ENCODE measurements at places on chromosomes 6 and 20.

DNA sequence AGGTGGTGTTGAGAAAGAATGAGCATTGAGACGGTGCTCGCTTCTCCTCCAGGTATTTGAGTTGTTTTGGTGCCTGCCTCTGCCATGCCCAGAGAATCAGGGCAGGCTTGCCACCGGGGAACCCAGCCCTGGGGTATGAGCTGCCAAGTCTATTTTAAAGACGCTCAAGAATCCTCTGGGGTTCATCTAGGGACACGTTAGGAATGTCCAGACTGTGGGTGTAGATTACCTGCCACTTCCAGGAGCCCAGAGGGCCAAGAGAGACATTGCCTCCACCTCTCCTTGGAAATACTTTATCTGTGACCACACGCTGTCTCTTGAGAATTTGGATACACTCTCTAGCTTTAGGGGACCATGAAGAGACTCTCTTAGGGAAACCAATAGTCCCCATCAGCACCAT, 28.3 kb downstream of the SAYSD1 start:
- no peak for DNase-seq

DNA sequence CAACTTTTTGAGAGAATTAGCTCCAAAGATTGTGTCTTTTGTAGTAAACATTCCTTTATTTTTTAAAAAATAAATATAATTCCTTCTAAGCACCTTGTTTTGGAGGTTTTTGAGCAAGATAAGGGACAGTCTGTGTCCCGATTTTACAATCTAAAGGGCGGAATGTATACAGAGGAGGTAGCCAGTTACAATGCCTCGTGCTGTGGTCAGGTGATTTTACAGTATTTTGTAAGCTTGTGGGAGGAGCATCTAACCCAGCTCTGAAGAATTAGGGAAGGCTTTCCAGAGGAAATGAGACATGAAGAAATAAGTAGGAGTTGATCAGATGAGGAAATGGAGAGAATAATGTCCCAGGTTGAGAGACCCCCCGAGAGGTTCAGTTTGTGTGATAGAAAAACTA, 1.3 kb downstream of the HINT3 start:
- DNase-seq: no peak

DNA sequence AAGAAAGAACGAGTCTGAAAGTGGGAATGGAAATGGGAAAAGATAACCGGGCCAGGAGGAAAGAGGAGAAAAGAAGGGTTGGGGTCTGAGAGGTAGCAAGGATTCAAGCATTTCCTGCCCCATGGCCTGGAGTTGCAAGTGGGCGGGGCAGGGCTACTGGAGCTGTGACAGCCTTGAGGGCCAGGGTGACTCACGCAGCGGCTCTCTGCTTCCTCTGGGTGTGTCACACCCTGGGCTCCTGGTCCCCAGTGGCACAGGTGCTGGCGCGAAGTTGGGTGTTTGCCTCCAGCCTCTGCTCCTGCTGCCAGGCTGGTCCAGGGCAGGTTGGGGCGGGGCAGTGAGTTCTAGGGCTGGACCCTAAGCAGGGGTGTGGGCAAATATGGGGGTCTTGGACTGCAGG, 3.3 kb upstream of the ULBP3 start:
- no peak for DNase-seq

DNA sequence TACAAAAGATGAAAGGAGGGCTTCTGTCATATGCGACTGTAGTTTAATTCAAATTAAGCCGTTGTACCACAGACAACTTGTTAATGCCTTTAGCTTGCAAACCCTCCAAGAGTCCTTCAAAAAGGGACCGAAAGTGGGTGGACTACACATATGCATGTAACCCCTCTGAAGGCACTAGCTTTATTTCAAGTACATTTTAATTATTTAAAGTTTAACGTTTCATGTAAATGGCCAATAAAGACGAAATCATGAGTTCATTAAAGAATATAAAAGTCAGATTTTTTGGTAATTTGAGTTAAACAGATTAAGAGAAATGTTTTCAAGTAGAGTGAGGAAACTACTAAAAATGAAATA, 12.8 kb downstream of the PRDM13 start:
- no peak for DNase-seq

- DNase-seq: no peak
Observed at GRCh38 chr20:37600486-37600885, 72.8 kb upstream of the BLCAP start.

- no peak for DNase-seq
Observed at GRCh38 chr20:36926653-36927200, 24.8 kb downstream of the SAMHD1 start.

- no peak for DNase-seq
Observed at GRCh38 chr6:112209131-112209530, 45.2 kb downstream of the LAMA4 start.

- DNase-seq: no peak
Observed at GRCh38 chr6:156508923-156509322, 268.3 kb upstream of the ARID1B start.

- no peak for DNase-seq
Observed at GRCh38 chr6:168196881-168197635, 118.0 kb upstream of the FRMD1 start.

DNA sequence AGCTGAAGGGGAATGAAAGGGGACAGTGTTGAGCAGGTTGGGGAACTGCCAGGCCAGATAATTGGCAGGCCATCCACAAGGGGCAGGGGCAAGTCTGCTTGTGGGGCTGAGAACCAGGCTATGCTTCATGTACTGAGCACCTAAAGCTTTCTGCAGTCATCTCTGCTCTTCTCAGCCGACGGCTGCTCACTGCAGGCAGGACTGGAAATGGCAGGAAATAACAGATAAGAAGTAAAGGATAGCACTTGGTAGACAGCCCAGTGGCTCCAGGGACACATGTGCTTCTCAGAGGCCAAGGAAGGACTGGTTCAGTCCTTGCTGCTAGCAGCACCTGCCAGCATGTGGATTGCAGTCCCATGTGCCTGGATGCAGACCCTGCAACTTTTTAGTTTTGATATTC, 89.8 kb downstream of the CD164 start:
- DNase-seq: no peak

DNA sequence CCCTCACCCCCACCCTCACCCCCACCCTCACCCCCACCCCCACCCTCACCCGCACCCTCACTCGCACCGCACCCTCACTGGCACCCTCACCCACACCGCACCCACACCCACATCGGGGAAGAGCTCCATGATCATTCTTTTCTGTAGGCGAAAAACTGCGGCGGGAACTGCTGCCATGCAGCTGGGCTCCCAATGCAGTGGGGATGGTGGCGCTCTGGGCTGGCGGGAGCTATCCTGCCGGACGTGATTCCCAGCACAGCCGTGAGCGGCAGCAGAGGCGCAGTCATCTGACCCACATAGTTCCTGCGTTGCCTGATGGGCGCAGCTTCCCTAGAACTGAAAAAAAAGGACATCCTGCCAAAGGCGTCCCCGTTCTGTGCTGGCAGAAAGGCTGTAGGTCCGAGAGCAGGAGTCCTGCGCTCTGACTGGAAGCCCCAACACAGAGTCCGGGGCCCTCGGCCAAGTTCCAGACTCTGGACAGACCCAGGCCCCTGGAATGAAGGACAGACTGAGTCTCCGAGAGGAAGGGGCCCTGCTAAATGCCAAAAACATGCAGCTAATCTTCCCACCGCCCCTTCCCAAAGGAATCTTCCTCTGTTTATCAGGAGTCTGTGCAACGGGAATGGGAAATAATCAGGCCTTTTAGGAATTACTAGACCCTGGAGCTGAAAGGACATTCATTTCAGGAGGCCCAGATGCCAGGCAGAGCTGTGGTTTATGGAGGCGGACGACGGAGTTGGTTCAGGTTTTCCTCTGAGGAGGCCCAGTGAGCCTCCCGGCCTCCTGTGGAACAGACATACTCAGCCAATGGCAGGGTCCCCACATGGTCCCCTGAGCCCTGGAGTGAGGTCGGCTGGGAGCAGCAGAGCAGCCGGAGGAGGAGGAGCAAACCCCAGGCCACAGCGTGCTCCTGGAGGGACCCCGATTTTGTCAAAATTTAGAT, 14.1 kb upstream of the TCFL5 start:
- no peak for DNase-seq

DNA sequence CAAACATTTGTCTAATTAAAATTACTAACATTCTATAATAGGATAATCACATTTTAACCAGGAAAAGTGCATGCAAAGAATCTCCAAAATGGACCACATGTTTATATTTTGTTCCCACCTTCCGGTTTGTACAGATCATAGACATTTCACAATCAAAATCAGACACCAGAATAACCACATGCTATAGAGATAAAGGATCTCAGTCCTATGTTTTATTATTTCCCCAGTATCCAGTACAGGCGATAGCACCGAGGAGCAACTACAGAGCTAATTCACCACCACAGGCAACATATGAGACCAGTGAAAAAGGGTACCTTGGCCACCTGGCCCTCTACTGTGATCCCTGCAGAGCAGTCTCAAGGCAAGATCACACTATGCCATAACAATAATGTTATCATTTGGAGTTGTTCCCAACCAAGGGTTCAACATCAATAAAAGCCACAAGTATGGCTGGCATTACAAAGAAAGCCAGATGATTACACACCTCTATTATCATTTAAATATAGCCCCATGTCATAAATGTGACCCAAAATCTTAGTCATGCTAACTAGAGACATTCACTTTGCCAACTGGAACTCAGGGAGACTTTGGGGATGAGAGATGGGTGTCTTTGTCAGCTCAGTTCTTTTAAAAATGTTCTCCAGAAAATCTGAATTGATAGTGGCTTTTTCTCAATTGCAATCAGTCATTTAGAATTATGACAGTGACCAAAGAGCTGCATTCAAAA, 46.7 kb downstream of the RALGAPA2 start:
- no peak for DNase-seq

DNA sequence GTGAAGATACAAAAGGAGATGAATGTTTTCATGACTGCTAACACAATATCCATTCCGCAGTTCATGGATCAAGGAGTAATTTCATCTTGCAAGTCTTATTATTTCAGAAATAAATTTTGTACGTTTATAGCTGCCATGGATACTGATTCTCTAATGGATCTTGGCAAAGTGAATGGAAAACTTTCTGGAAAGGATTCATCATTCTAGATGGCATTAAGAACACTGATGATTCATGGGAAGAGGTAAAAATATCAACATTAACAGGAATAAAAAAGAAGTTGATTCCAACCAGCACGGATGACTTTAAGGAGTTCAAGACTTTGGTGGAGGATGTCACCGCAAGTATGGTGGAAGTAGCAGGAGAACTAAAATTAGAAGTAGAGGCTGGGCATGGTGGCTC, 2.8 kb downstream of the HUS1B start:
- no peak for DNase-seq

DNA sequence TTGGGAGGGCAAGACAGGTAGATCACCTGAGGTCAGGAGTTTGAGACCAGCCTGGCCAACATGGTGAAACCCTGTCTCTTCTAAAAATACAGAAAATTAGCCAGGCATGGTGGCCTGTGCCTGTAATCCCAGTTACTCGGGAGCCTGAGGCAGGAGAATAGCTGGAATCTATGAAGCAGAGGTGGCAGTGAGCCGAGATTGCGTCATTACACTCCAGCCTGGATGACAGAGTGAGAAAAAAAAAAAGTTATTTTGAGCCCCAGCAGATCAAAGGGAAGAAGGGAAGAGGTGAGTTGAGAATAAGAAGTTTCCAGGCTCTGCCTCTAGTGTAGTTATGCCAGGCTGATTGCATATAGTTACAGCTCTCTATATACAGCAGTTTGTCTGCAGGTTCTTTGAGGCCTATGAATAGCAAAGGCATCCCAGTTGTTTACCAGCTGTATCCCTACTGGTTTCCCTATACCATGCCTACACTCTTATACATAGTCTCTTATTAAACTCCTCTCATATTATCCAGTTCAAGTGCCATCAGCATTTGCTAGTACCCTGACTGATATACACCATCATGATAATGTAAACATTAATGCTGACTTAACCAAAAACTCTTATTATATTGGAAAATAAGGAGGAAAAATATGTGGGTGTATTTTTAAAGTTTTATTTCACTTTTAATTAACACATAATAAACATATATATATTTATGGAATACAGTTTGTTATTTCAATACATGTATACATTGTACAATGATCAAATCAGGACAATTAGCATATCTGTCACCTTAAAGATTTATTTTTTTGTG, 823.6 kb upstream of the ADGRB3 start:
- no peak for DNase-seq

- no peak for DNase-seq
Observed at GRCh38 chr6:167828325-167828956, 1.7 kb downstream of the AFDN start.

GRCh38 chr6:110530671-110531070, 54.3 kb upstream of the SLC22A16 start:
- no peak for DNase-seq

GRCh38 chr20:5996765-5997164, 46.3 kb downstream of the MCM8 start:
- DNase-seq: no peak

- DNase-seq: no peak
Observed at GRCh38 chr6:157380458-157380778, 572 bp upstream of the ZDHHC14 start.

- no peak for DNase-seq
Observed at GRCh38 chr6:127938701-127939100, 37.8 kb upstream of the THEMIS start.

DNA sequence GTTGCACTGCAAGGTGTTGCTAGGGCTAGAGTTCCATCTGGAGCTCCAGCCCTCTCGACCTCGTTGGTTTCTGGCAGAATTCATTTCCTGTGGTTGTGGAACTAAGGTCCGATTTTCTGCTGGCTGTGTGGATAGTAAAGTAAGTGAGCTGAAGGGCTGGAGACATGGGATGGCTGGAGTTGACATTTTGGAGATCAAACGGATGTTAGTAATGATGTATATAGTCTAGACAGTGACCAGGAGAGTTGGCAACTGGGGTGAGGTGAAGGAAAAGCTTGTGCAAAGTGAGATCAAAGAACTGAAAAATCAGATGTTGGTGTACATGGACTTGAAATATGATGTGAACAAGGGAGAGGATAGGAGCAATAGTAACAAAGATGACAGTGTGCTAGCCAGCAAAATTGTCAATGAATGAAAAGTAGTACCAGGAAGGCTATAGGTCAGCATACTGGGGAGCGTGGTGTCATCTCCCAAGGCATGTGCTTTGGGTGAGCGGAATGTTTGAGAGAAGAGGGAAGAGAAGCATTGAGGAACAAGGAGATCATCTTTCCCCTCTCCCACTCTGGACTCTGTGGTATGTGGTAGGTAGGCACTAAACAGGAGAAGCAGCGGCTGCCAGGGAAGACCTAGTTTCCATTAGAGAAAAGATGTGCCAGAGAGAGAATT, 7.8 kb downstream of the QRSL1 start:
- no peak for DNase-seq

DNA sequence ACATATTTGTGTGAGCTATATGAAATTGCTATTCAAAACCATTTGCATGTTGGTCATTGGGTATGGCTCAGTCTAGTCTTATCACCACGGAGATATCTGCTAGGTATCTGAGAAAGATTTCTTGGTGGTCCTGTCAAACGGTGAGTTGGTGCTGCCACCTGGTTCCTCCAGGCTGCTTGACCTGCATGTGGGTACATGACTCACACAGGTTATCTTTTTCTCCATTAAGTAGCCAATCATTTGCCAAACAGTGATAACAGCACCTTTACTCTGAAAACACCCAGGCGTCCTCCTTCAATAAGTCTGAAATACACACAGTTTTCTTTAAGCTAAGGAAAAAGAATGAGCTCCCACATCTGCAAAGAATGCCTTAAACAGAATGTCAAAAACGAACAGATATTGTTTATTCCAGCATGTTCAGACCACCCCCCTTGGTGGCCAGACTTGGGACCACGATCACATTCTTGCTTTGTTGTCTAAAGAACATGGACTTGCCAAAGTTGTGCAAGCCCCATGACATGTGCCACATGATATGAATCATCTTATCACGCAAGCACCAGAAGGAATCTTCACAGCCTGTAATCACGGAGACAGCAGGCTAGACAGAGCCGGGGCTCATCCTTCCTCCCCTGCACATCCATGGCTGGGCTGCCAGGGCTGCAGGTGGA, 200.7 kb upstream of the THBS2 start:
- no peak for DNase-seq

Data from activated CD8-positive, alpha-beta memory T cell treated with anti-CD3 and anti-CD28 coated beads for 48 hours (primary cell).